ENCODE measurements at places on chromosomes 11 and 22. TPM values are rescaled to one million over a fixed set of nuclear protein-coding genes. Genes with fewer than 3 reads are reported as not detected.

DNA sequence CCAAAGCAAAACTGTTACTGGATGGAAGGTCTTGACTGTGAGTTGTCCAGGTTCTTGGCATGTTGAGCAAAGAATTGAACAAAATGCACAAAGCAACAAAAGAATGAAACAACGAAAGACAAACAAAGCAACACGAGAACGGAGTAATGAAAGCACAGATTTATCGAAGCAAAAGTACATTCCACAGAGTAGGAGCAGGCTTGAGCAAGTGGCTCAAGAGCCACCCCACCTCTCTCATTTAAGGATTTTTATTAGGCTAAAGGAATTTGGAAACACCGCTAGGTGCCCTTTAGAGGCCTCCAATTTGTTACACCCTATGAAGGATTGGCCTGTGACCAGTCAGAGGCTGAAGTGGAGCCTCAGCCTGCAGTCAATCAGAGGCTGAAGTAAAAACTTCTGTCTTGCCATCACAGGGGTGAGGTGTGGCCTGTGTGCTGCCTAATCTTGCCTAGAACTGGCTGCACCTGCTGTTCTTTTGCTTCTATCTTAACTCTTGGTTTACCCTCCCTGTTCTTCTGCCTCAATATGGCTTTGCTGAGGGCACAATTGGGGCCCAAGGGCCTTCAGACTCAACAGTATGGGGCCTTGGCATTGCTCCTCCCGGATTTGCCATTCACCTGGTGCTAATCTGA, 59.4 kb upstream of the FTH1 start:
- no peak for DNase-seq

DNA sequence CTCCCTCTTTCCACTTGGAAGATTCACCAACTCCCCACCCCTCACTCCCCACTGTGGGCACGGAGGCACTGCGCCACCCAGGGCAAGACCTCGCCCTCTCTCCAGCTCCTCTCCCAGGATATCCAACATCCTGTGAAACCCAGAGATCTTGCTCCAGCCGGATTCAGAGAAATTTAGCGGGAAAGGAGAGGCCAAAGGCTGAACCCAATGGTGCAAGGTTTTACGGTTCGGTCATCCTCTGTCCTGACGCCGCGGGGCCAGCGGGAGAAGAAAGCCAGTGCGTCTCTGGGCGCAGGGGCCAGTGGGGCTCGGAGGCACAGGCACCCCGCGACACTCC, 397 bp upstream of the CD44 start:
- DNase-seq, result no peak

- no peak for DNase-seq
Measured at GRCh38 chr22:38608992-38609750, 39.2 kb upstream of the DMC1 start.

DNA sequence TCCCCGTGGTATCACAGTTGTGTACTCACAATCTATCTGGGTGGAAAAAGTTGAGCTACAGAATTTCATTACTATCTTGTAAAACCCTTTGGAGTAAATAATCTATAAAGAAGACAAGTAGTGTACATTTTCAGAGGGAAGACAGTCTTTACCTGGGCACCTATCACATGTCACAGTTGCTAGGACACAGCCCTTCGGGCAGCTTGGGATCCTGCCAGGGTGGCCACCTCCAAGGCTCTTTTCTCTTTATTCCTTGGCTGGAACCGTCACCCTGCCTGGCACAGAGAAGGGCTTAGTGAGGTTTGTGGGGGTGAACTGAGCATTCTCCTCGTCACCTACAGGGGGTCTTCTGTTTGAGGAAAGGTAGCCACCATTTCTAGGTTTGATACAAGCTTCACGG, 23.6 kb downstream of the LRRC74B start:
- no peak for DNase-seq

GRCh38 chr11:113505046-113505445, 29.8 kb upstream of the DRD2 start:
- no peak for DNase-seq

GRCh38 chr11:79165908-79166307, 274.9 kb downstream of the TENM4 start:
- no peak for DNase-seq

- DNase-seq, result no peak
Measured at GRCh38 chr11:12754582-12755234, 80.5 kb downstream of the TEAD1 start.

GRCh38 chr11:124541204-124541603, 2.2 kb downstream of the OR8B12 start:
- no peak for DNase-seq

- no peak for DNase-seq
Measured at GRCh38 chr11:121214861-121215260, 77.7 kb upstream of the SC5D start.

DNA sequence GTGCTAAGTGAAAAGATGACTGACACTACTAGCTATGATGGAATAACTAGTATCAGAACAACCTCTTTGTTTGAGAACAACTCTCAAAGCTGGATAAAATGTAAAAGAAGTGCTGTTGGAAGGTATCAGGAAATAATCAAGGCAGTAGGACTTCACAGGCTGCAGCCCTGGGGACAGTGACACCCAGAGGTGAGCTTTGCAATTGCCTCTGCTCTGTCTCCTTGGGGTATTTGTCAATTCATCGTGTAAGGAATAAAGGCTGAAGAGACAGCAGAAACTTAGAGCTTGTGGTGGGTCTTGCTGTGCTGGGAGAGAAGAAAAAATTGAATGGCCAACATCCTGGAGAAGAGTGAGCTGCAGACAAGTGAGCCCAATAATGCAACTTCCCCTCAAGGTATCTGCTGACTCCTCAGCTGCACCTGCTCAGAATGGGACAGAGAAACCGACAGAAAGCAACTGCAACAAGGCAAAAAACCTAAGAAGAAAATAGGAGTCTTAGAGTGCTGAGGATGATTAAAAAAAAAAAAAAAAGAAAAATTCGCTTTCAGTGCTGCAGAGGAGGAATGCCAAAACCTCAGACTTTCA, 141.1 kb downstream of the RCN1 start:
- no peak for DNase-seq

- no peak for DNase-seq
Measured at GRCh38 chr11:125494031-125494360, 2.1 kb downstream of the FEZ1 start.

- DNase-seq, result no peak
Measured at GRCh38 chr11:15117751-15118150, 3.0 kb downstream of the INSC start.

The MYOD1 gene
- not detected for total RNA-seq

The SCGB2A2 gene
- not detected for total RNA-seq

The FOLH1 gene
- total RNA-seq, result not detected

The TPBGL gene
- not detected for total RNA-seq

The CBLIF gene
- 2.6 TPM for total RNA-seq

The TMEM9B gene
- total RNA-seq, result 42.4 TPM
